ENCODE measurements at places on chromosomes 3 and 15.

DNA sequence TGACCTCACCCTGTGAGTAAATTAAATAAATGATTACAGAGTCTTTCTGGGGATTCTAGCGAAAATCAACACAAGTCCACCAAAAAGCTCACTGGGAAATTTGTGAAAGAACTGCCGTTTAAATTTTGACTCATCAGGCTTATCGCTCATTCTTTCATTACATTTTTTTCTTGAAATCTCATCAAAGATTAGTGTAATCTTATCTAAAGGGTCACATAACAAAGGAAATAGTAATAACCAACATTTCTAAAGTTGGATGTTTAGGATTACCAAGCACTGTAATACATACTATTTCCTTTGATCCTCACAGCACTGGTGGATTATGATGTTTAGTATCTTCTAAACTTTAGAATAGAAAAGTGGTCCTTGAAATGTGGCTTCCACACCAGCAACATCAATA, 111.1 kb upstream of the CBLB start:
- DNase-seq, result no peak

- no peak for DNase-seq
Measured at GRCh38 chr3:171556574-171557145, 96.5 kb upstream of the TNIK start.

GRCh38 chr3:13507247-13507569, 27.1 kb downstream of the HDAC11 start:
- no peak for DNase-seq

DNA sequence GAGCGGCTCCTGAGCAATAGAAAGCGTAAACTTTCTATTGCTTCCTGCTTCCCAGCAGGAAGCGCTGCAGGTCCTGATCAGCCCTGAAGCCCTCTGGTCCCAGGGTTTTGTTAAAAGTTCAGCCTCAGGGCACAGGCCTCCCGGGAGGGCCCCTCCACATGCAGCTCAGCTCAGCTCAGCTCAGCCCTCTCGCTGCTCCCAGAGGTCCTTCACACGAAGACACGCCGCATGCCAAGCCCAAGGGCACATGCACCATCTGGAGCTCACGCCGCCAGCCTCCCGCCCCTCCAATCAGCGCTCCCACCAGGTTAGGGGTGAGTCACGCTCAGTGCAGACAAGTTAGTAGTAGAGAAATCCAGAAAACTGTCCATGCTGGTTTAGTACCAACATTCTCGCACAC, 12.7 kb downstream of the TKT start:
- DNase-seq, result no peak

DNA sequence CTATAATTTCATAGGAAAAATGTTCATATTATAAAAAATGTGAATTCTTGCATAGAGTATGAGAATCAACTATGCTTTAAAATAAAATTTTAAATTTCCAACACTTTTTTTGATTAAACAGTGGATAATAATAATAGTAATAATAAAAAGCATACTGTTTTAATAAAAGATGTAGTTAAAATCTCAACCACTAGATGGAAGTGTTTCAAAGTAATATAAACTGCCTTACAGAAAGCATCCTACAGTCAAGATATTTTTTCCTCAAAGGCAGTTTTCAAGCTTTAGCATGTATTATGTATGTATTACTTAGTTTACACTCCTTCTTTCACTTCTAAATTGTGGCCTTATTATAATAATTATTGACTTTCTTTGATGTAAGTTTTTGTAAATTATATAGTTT, 217.5 kb downstream of the CHL1 start:
- DNase-seq, result no peak

- no peak for DNase-seq
Measured at GRCh38 chr3:2141482-2141881, 42.8 kb downstream of the CNTN4 start.

Data from CD4-positive, alpha-beta T cell treated with Interleukin-4 for 4 hours (primary cell).